Activated T-helper 2 cell treated with anti-CD3 and anti-CD28 coated beads, Interferon-gamma antibody, Interleukin-2, Interleukin-4, amounts not matched to agents 10 μg/mL and 5 μg/mL and 100 μg/mL, durations not matched to agents 14 hours and 24 hours and 36 hours (primary cell): ENCODE measurements at places on chromosomes 5 and 9. TPM values are rescaled to one million over a fixed set of nuclear protein-coding genes. Genes with fewer than 3 reads are reported as not detected.

Gene GHR
- total RNA-seq, result not detected in 2 replicates

Gene TLX3
- total RNA-seq, result not detected in 2 replicates

Gene AHRR
- total RNA-seq, result 33.3 and 34.9 TPM in 2 replicates

Gene SLCO6A1
- not detected in 2 replicates for total RNA-seq

DNA sequence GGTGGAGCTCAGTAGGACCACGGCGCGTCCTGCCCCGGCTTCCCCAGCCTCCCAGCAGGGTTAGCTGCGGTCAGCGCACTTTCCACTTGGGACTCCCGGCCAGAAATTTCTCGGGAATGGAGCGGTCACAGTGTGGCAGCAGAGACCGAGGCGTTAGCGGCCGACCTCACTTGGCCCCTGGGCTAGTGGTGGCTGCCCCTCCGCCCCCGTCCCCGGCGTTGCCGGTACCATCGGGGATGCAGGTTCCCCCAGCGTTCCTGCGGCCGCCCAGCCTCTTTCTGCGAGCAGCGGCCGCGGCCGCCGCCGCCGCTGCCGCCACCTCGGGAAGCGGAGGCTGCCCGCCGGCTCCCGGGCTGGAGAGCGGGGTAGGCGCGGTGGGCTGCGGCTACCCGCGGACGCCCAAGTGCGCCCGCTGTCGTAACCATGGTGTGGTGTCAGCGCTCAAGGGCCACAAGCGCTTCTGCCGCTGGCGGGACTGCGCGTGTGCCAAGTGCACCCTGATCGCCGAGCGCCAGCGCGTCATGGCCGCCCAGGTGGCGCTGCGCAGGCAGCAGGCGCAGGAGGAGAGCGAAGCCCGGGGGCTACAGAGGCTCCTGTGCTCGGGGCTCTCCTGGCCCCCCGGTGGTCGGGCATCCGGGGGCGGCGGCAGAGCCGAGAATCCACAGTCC lies 460 bp downstream of the DMRTA1 start:
- no peak for DNase-seq
- no peaks in the 10 kb centered on the region for H3K36me3 ChIP-seq
- peaks cover 8% of the 10 kb centered on the region for H3K4me1 ChIP-seq
- H3K4me3 ChIP-seq, result no peak overlapping the region

- DNase-seq, result no peak
- H3K27ac ChIP-seq, result no peak overlapping the region
- peaks cover 19% of the 10 kb centered on the region for H3K4me1 ChIP-seq
- peaks cover 70% of the 10 kb centered on the region for H3K36me3 ChIP-seq
- H3K27me3 ChIP-seq, result no peaks in the 10 kb centered on the region
Measured at GRCh38 chr5:113546703-113547183, 33.2 kb downstream of the YTHDC2 start.

DNA sequence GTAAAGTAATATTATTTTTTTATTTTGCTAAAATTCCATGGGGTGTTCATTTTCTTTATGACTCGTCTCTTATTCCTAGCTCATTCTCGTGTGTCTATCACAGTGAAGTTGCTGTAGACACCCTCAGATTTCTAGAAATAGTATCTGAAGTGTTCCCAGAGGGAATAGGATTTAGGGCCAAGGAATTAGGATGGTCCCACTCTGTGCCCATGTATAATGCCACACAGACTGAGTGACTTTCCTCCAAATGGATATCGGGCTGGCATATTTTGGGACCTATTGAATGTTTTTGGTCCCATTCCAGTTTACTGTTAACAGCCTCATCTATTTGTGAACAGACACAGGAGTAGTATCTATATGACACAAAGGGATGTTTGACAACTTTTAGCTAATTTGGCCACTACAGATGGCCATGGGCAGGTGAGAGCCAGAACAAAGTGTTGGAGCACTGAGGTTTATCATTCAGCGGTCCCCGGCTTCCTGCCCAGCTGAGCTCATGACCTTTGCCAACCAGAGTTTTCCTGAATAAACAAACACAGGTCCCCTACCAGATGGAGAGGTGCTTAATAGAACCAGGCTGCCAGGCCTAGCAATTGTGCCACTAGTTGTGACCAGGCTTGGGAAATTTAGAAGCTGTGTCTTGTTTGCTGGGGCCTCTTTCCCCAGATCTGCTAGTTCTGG lies 46.9 kb downstream of the MAP1B start:
- peaks cover 35% of the 10 kb centered on the region for H3K27me3 ChIP-seq
- DNase-seq, result no peak
- no peaks in the 10 kb centered on the region for H3K36me3 ChIP-seq
- H3K4me1 ChIP-seq, result peaks cover 3% of the 10 kb centered on the region
- H3K27ac ChIP-seq, result no peak overlapping the region

GRCh38 chr9:135791431-135792267 lies 89.7 kb downstream of the KCNT1 start:
- no peak overlapping the region for H3K4me3 ChIP-seq
- no peaks in the 10 kb centered on the region for H3K36me3 ChIP-seq
- no peaks in the 10 kb centered on the region for H3K4me1 ChIP-seq
- DNase-seq, result no peak
- H3K27me3 ChIP-seq, result no peaks in the 10 kb centered on the region

DNA sequence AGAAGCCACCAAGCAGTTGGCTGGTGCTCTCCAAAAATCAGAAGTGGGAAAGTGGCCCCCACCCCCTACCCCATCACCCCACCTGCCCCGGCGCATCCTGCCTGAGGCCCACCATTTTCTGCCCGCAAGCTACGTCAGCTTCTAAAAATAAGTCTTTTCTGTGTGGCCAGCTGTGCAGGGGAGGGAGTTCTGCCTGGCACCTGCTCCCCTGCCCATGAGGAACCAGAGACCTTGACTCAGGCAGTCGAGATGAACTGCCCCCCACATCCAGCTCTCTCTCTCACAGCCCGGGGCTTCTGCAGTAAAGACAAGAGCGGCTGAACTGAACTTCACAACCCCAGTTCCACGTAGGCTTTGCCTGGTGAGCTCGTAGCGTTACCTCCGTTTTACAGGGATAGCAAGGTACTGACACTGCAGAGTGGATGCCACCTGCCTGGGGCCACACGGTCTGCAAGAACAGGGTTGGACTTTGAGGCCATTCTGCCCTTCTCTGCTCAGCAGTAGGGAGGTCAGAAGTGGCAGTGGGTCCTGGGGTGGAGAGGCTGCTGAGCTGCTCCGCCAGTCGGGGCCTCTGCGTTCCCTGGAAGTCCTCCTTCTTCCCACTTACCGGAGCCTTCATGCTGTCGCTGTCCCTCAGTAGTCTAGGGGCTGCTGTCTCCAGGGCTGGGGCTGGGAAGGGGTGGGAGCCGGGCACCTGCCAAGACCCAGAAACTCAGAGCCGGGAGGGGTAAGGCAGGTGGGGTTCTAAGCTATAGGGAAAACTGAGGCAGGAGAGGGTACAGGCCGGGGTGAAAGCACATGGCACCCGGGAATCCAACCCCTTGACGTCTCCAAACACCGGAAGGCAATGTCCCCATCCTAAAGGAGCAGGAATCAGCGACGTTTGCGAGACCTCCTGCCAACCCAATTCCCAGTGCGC lies 781 bp downstream of the ST6GALNAC4 start:
- peak overlapping the region; percentile 81 for H3K27ac ChIP-seq
- peaks cover 26% of the 10 kb centered on the region for H3K36me3 ChIP-seq
- peak overlapping the region; percentile 80 for H3K4me3 ChIP-seq
- H3K4me1 ChIP-seq, result peaks cover 44% of the 10 kb centered on the region
- no peaks in the 10 kb centered on the region for H3K27me3 ChIP-seq

DNA sequence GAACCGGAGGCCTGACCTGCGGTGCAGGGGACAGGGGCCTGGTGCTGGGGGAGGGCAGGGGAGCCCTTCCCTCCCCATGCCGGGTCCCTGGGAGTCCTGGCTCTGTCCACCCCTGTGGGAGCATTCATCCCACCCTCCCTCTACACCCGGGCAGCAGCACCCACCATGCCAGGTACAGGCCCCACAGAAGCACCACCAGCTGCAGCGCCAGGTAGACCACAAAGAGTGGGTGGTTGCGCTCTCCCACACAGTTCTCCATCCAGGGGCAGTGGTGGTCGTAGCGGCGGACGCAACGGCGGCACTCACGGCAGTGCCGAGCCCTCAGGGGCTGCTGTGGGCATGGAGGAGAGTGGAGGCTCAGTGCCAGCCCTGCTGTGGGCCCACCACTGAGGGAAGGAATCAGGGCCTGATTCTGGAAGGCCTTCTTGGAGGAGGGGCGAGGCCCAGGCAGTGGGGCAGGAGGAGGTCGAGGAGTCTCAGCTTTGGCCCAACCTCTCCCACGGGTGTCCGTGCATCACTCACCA lies 2.4 kb downstream of the ZDHHC12 start:
- H3K4me3 ChIP-seq, result peak overlapping the region; percentile 13
- H3K36me3 ChIP-seq, result peaks cover 26% of the 10 kb centered on the region
- DNase-seq, result no peak
- H3K27ac ChIP-seq, result no peak overlapping the region
- peaks cover 32% of the 10 kb centered on the region for H3K4me1 ChIP-seq

GRCh38 chr5:14597080-14597479 lies 15.5 kb downstream of the OTULINL start:
- H3K27ac ChIP-seq, result peak overlapping the region; percentile 43
- peaks cover 67% of the 10 kb centered on the region for H3K4me1 ChIP-seq
- H3K27me3 ChIP-seq, result no peaks in the 10 kb centered on the region
- H3K36me3 ChIP-seq, result peaks cover 43% of the 10 kb centered on the region
- H3K4me3 ChIP-seq, result no peak overlapping the region

GRCh38 chr5:114206640-114207039 lies 155.2 kb upstream of the KCNN2 start:
- H3K27me3 ChIP-seq, result no peaks in the 10 kb centered on the region
- no peaks in the 10 kb centered on the region for H3K4me1 ChIP-seq
- no peak for DNase-seq

DNA sequence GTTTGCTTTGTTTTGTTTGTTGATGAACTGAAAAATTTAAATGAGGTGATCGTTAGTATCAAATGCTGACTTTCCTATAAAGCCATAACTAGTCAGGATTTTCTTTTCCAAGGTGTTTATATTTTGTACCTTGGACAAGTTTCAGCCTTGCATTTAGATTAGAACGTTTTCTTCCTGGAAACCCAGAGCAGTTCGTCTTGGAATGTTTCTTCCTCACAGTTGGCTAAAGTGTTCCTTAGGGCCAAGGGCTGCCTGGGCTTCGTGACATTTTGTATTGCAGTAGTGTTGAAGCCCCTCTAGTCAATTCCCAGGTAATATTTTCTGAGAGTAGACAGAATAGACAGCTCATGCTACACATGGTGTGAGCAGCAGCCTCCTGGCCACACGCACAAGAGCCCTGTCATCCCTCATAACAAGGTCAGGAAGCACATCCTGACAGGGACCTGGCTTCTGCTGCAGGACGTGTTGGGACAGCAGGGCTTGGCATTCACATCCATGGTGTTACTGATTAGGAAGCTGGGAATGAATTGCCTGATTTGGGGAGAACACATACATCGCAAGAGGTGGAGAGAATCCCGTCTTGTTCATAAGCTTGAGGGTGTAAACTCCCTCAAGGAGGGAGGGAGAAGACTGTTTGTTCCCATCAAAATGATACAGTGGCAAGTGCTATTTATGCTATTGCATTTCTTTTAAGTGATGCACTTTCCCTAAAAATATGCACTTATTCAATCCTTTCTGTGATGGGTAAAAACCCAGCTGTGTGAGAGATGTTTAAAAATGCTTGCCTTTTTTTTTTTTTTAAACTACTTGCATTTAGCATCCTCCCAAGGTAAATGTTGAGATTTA lies 31.7 kb downstream of the FUBP3 start:
- H3K27ac ChIP-seq, result no peak overlapping the region
- H3K4me3 ChIP-seq, result no peak overlapping the region

GRCh38 chr5:74810915-74811314 lies 43.9 kb downstream of the NSA2 start:
- no peak for DNase-seq
- no peaks in the 10 kb centered on the region for H3K27me3 ChIP-seq
- no peaks in the 10 kb centered on the region for H3K36me3 ChIP-seq
- H3K27ac ChIP-seq, result no peak overlapping the region
- H3K4me1 ChIP-seq, result no peaks in the 10 kb centered on the region

DNA sequence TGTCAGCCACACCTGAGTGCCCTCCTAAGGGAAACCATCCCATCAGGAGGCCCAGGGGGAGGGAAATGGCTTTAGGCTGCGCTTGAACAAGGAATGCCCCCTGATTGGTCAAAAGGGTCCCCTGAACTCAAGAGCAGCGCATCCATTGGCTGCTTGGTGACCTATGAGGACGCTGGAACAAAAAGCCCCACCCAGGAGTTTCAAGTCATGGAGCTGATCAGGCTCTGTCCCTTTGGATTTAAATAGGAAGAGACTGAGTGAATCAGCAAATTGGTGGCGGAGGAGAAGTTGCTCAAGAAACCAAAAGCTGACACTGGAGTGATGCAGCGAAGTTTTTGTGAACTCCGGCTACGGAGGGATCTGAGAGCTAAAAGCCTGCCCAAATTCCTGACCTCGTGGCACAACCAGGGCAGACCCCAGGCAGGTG lies 66.7 kb downstream of the SMIM23 start:
- no peaks in the 10 kb centered on the region for H3K36me3 ChIP-seq
- H3K4me3 ChIP-seq, result no peak overlapping the region
- H3K27me3 ChIP-seq, result no peaks in the 10 kb centered on the region
- peaks cover 10% of the 10 kb centered on the region for H3K4me1 ChIP-seq
- H3K27ac ChIP-seq, result no peak overlapping the region
- no peak for DNase-seq
